ENCODE measurements at places on chromosomes 12 and 14.

GRCh38 chr14:103630364-103631108, 1.5 kb downstream of the KLC1 start:
- DNase-seq, result no peak

DNA sequence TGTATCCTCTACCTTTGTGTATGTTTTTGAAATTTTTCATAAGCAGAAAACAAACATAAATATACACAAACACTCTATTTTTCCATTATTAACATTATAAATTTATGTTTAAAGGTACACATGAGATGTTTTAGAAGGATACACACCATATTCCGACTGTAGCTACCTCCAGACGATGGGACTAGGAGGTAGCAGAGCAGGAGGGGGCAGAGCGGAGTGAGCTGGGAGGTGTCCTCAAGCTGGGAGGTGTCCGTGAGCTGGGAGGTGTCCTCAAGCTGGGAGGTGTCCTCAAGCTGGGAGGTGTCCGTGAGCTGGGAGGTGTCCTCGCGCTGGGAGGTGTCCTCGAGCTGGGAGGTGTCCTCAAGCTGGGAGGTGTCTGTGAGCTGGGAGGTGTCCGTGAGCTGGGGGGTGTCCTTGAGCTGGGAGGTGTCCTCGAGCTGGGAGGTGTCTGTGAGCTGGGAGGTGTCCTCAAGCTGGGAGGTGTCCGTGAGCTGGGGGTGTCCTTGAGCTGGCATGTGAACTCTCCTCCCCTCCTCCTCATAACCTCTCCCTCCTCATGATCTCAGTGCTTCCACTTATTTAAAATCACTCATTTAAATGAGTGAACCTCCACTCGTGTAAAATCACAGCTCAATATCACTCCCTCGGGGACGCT, 346.9 kb upstream of the SFSWAP start:
- DNase-seq, result no peak

DNA sequence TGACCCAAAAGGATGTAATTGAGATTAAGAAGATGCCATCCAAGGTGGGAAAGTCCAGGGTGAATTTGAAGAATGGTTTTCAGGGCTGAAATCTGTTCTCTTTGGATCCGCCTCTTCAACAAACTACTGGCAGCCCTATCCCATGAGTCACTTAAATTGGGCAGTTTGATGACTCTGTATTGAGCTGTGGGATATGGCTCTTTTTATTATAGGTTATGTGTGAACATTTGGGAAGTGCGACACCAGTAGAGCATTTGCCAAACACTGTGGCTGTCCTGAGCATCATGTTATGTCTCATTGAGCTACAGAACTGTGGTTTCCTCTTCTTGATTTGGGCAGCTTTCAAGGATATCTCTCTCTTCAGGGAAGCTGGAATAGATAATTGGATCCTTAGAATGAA, 22.3 kb downstream of the IFT43 start:
- peak; percentile 20 for DNase-seq

GRCh38 chr12:82182601-82183190, 175.5 kb downstream of the CCDC59 start:
- DNase-seq, result peak; percentile 34

- no peak for DNase-seq
Measured at GRCh38 chr14:101220921-101221510, 317.5 kb upstream of the RTL1 start.

GRCh38 chr12:54199917-54200316, 11.1 kb upstream of the SMUG1 start:
- no peak for DNase-seq

- no peak for DNase-seq
Measured at GRCh38 chr12:58673021-58673420, 247.3 kb downstream of the LRIG3 start.

DNA sequence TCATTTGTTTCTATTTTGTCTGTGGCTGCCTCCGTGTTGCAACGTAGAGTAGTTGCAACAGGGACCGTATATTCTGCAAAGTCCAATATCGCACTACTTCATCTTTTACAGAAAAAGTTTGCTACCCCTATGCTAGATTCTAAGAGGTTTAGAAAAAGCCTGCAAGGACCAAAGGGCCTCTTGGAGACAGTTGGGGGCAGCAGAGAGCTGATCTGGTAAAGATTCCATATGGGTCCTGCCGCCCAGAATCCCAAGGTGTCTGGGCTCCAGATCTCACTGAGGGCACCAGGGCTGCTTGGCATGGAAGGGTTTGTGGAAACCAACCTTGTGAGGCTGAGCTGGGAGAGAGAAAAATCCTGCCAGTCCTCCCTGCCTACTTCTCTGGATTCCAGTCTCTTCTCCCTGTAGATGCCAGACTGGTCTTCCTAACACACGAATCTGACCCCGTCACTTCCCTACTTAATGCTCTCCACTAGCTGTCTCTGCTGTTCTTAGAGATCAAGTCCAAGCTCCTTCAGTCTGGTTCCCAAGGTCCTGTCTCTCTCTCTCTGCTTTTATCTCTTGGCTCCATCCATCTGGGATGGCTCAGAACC, 74.6 kb downstream of the GLRX5 start:
- peak; percentile 13 for DNase-seq

DNA sequence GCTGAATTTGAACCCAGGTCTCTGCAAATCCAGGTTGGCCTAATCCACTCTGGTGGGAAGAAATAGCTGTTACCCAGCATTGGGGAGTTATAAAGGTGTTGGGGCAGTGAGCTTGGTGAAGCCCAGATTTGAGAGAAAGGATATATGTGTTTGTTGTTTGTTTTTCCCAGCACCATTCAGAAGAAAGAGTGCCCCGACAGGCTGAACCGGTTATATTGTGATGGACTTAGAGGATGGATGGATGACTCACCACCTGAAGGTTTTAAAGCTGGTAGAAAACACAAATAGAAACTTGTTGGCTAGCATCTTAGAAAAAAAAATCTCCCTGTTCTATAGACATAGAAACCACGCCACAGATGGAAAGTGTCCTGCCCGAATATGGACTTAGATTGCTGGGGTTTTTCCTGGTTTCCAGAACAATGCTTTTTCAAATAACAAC, 404.6 kb downstream of the MED13L start:
- DNase-seq, result no peak

DNA sequence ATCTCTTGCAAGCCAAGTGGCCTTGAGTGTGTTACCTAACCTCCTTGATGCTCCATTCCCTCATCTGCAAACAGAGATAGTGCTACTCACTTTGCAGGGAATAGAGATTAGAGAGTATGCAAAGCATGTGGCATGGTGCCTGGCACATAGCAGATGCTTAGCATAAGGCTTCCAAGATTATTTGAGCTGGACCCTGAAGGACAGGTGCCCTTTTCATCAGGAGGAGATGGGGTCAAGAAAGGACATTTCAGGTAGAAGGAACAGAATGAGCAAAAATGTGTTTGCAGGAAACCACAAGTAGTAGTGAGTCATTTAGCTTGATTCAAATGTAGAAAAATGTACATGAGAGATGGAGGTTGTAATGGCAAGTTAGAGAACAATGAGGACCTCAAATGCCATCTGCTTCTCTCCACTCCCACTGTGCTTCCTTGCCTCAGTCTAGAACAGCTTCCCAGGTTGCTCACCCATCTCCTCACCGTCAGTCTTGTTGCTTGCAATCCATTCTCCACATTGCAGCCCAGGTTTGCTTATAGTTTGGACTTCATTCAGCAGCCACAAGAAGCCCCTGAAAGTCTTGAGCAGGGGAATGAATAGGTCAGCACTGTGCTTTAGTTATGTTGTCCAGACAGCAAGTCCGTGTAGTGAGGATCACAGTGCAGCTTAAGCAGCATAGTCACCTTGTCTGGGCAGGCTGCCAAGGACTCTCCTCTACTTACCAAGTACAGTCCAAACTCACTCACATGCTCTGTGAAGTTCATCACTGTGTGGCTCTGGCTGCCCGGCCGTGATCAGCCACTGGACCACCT, 536.3 kb upstream of the CCDC196 start:
- DNase-seq, result peak; percentile 26

- no peak for DNase-seq
Measured at GRCh38 chr12:45708901-45709300, 20.6 kb upstream of the ARID2 start.

DNA sequence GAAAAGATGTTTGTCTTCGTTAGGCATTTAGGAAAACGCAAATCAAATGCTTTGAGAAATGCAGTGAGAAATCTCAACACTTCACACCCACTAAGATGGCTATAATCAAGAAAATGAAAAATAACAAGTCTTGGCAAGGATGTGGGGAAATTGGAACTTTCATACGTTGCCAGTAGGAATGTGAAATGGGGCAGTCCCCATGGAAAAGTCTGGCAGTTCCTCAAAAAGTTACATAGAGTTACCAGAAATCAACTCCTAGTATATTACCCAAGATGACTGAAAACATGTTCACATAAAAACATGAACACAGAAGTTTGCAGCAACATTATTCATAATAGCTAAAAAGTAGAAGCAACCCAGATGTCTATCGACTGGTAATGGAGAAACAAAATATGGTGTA, 41.5 kb upstream of the LRTM2 start:
- no peak for DNase-seq

- no peak for DNase-seq
Measured at GRCh38 chr12:6998715-6999451, 19.4 kb downstream of the LPCAT3 start.

DNA sequence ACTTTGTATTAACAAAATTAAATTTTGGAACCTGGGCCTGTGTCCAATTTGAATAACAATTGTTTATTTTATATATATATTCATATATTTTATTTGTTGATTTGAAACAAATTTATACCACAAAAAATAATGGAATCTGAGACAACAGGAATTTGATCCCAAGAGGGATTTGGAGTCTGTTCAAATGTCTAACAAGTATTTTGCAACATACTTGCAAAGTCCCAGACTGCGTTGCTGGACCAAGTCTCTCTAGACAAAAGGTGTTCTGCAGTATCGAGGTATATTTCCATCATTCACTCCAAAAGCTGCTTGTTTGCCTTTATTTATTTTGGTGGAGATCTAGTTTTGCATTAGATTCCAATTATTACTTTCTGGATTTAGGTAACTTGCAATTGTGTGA, 68.7 kb upstream of the PTPRR start:
- no peak for DNase-seq

Measured in fibroblast of upper back skin (primary cell).